ENCODE measurements at places on chromosomes 7 and 10.

GRCh38 chr10:11667756-11668155, 56.3 kb upstream of the USP6NL start:
- no peak for DNase-seq

DNA sequence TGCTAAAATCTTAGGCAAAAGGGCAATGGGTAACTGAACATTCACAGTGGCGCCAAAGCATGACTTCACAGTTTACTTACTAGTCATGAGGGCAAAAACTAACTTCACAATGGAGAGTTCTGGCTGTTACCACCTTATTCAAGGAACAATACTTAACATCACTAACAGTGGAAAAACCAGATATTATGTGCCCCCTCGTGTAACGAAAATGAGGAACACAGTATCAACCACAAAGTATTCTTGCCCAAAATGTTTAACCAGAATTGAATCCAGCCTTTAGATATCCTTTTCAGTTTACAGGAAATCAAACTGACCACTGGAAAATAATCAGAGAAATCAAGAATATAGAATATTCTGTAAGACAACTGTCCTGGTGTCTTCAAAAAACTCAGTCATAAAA, 9.5 kb downstream of the C7orf25 start:
- DNase-seq, result no peak

DNA sequence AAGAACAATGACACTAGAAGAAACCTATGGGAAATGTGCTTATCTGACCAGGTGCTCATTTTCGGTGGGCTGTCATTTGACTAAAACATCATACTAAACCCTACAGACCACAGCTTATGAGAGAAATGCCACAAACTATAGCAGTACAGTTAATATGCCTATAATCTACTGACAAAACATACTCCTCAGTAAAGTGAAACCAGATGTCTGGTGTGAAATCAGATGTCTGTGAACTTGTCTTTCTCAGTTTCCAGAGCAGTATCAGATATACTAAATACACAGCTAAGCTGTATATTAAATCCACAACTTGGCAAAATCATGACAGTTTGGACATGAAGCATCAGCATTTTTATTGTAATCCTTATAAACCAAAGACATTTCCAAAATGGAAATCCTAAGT, 3.3 kb downstream of the IMMP2L start:
- DNase-seq, result no peak

DNA sequence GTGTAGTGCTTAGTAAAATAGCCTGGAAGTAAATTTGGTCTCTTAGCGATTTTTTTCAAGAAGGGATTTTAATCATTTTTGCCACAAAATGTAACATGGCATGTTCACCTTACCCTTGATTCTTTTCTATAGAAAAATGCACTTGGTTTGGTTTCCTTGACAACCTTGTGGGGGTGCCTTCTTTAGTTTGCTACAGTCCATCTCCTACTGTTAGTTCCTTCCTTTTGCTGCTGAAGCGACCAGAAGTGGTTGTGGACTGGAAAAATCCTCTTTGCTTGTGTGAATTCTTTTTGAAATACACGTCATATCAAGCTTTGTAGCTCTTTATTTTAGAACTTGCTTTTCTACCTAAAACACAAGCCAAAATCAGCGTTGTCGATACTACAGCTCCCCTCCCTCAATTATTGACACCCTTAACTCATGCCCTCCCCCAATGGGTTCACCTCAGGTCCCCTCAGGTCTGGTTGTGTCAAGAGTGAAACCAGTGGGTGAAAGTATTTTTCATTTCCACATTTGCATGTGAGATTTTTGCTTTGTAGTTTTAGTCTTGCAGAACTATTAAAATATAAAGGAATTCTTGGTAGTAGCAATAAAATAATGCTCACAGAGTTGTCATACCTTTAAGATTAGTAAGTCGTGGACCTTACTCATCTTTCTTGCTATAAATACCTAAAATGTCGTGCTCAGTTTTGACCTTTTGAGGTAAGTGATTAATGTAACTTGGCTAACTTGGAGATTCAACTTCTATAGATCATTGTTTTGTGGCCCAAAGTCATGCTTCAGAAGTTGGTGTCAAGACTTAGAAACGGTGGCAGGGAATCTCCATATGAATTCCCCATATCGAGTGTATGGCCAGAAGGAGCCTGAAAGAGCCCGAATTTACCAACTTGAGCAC, 1.5 kb downstream of the ACTR3B start:
- DNase-seq, result no peak

- no peak for DNase-seq
These were observed 562.7 kb downstream of the PTPRN2 start for GRCh38 chr7:158024881-158025280.

GRCh38 chr7:27112955-27113949, 10.8 kb upstream of the HOXA2 start:
- DNase-seq, result no peak

GRCh38 chr10:113718969-113719822, 32.3 kb upstream of the PLEKHS1 start:
- DNase-seq, result no peak

DNA sequence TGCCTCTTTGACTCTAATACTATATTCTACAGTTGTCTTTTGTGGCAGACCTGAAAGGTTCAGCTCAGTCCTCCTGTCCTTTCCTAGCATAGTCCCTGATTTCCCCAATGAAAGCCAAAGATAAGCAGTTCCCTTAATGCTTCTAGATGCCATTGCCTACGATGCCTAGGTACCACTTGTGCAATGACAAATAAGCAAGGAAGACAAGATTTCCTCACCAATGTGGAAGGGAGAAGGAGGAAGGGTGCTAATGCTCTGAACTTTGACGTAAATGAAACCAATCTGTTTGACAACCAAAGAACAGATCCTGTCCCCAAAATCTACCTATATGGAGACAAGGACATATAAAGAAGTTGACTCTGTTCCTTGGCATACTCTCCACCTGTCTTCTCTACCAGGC, 393.3 kb downstream of the KCNMA1 start:
- DNase-seq, result no peak

DNA sequence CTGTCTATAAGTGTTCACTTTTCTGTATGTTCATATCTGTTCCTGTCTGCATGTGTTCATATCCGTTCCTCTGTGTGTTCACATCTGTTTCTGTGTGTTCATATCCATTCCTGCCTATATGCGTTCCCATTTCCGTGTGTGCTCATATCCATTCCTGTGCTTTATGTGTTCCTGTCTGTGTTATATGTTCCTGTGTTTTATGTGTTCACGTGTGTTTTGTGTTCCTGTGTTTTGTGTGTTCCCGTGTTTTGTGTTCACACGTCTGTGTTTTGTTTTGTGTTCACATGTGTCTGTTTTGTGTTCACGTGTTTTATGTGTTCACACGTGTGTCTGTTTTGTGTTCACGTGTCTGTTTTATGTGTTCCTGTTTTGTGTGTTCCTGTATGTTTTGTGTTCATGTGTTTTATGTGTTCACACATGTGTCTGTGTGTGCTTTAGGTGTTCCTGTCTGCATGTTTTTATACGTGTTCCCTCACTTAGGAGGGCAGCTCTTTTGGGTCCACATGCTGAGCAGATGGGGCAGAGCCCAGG, 42.2 kb upstream of the CNPY1 start:
- DNase-seq, result no peak

DNA sequence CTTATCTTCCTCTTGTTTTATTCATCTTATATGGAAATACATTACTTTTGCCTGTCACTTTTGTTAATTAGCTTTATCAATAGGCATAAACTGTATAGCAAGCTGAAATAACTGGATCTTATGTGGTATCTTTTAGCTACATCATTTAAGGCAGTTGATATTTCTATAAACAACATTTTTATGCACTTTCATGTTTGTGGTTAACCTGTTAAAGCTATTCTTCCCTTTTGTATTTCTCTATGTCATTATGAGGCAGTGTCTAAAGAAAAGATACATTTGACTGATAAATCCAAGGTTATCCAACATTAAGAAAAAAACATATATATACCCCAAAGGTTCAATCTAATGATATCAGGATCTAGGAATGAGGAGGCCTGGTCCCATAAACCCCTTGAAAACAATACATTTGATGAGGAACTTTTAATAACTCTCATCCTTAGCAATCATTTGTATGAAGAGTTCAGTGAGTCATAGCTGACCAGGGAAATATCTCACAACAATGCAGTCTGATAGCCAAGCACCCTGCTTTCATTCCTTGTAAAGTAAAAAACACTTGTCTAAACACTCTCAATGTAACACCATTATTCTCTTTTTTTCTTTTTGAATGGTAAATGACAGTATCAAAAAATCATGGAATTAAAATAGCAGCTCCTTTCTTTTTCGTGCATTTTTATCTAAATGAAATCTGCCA, 300.9 kb downstream of the NEBL start:
- DNase-seq, result no peak

GRCh38 chr10:13337128-13337826, 10.8 kb downstream of the SEPHS1 start:
- DNase-seq, result no peak

DNA sequence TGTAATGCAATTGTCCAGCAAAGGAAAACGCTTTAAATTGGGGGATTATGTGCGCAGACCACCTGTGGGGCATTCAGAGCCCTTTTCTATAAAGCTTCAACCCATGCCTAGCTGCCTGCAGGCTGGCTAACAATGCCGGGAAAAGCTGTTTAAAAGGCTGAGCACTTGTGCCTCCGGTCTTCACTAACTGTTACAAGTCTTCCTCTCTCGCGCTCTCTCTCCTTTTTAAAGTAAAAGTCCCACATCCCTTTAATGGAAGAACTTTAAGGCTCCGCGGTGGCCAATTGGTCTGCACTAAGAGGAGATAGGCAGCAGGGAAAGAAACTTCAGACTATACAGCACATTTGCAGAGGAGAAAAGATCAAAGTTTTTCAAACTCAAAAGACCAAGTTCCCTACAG, 4.6 kb downstream of the FZD8 start:
- no peak for DNase-seq

DNA sequence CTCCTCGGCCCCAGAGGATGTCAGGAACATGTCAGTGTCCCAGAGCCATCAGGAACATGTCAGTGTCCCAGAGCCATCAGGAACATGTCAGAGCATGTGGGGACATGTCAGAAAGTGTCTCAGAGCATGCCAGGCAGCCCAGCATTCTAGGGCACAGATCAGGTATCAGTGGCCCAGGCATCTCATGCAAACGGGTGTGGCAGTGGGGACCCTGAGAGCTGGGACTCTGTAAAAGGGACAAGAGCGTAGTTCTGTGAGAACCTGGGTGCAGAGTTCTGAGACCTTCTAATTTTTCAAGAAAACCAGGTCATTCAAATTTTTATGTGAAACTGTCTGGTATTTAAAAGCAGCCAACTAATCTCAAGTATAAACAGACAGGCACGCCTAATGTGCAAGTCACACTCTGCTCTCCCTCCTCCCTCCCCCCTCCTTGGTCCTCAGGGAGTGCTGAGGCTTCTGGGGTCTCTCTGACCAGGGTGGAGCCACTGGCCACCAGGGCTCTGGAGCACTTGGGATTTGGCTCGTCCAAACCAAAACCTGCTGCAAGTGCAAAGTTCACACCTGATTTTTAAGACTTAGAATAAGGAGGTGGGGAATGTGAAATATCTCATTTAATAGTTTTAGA, 64.6 kb downstream of the ALOX5 start:
- DNase-seq, result no peak

GRCh38 chr7:55794527-55794926, 68.0 kb downstream of the SEPTIN14 start:
- no peak for DNase-seq

GRCh38 chr10:113415246-113415645, 137.6 kb upstream of the HABP2 start:
- DNase-seq, result no peak

- DNase-seq, result no peak
These were observed 346.3 kb downstream of the DNAJB6 start for GRCh38 chr7:157682946-157683746.

- no peak for DNase-seq
These were observed 5.6 kb downstream of the POR start for GRCh38 chr7:75920431-75921161.

DNA sequence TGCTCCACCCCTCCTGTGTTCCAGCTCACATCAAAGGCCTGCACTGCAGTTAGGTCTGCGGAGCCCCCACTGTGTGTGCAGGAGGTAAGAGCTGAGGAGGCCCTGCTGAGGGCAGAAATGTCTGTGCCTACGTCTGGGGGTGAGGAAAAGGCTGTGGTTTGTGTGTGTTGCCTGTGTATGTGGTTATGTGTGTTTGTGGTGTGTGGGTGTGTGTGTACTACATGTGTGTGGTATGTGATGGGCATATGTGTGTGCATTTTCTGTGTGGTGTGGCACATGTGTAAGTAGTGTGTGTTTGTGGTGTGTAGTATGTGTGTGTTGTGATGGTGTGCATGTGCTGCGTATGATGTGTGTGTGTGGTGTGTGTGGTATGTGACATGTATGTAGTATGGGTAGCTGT, 36.2 kb downstream of the ANXA8 start:
- no peak for DNase-seq

DNA sequence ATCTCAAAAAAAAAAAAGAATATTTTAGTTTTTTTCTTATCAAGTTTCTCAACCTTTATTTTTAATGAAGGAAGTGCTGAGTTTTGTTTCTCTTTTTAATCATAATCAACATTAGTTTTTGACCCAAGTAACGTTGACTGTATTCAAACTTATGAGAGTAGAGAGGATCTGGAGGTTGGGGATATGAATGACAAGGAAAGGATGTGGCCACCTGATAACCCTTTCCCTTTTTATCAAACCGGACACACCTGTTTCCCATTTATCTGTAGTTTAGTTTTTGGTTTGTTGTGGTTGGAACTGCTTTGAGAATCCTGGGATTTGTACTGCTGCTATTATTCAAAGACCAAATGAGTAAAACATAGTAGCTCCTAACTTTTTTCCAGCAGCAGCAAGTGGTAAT, 38.6 kb downstream of the HACD1 start:
- DNase-seq, result no peak

DNA sequence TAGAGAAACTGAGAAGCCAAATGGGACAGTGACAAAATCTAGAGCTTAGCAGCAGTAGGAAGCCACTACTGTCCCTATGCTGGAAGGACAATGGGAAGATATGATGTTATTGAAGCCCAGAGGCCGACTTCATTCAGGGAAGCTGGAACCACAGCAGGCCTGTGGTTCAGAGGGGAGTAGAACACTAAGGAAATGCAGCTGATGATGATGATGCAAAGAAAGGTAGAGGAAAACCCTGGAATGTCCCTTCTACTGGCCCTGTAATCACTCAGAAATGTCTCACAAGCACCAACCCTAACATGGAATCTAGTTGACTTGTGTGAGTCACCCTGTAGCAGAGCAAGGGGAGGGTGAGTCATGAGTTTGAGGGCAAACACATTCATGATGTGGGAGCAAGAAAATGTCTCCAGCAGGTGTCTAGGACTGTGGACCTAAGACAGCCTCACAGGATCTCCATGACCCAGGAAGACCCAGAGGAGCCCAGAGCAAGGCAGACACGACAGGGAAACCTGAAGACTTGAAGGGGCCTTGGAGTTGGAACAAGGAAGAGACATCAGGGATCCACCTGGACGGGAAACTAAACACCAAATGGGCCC, 37.0 kb upstream of the LRRC17 start:
- no peak for DNase-seq

- DNase-seq, result no peak
These were observed 90.0 kb upstream of the PLXNA4 start for GRCh38 chr7:132666071-132666773.

GRCh38 chr7:36439624-36440023, 50.0 kb downstream of the ANLN start:
- no peak for DNase-seq

GRCh38 chr10:42304341-42304740, 334.0 kb downstream of the ZNF33B start:
- DNase-seq, result no peak

- DNase-seq, result no peak
These were observed 475.1 kb downstream of the PARD3 start for GRCh38 chr10:34339816-34340553.
